Lower lobe of right lung (tissue), 2 donors: ENCODE measurements at places on chromosomes 3 and 15. TPM values are rescaled to one million over a fixed set of nuclear protein-coding genes. Genes with fewer than 3 reads are reported as not detected.

- DNase-seq: peak; percentile 59
These were observed 272.2 kb upstream of the CHRNA7 start for GRCh38 chr15:31758126-31758525.

The DPH3 gene
- 29.0 TPM for total RNA-seq

DNA sequence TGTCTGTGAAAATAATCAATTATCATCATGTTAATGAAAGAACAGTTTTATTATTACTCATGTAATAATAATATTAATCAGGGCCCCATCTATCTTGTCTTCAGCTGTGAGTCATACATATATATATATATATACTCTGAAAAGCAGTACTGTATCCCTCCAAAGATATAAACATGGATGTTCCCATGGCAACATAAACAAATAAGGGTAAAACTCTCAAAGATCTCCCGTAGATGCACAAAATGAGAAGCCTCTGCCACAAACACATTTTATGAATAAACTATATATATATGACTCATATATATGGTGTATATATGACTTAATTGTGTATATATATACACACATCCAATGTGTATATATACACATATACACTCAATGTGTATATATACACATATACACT lies 163.8 kb upstream of the ARHGEF26 start:
- DNase-seq: no peak

- DNase-seq: no peak
These were observed 56.1 kb upstream of the USP3 start for GRCh38 chr15:63448266-63448665.

DNA sequence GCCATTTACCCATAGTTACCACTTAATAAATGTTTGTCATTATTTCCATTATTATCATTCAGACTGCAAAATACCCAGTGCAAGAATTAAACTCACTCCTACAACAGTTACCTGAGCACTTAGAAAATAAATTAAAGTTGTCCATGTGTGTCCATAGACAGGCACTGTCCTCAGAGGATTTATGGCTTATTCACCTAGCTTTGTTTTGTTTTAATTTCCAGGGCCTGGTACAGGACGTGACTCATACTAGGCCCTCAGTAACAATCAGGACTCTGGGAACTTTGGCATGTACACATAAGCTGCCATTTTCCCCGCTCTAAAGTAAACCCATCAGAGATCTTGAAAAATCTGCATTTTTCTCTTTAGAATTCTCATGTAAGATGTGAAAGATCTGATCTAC lies 458.5 kb upstream of the ARRDC4 start:
- no peak for DNase-seq

GRCh38 chr3:43892061-43892460 lies 201.3 kb downstream of the ABHD5 start:
- no peak for DNase-seq

The GOLGA6L7 gene
- total RNA-seq: not detected

GRCh38 chr15:43105077-43105736 lies 631 bp downstream of the UBR1 start:
- DNase-seq: no peak

- no peak for DNase-seq
These were observed 52.6 kb upstream of the AKAP13 start for GRCh38 chr15:85327820-85328219.

- no peak for DNase-seq
These were observed 185.9 kb upstream of the CADM2 start for GRCh38 chr3:84772841-84773240.

- DNase-seq: no peak
These were observed 58.9 kb downstream of the EIF3J start for GRCh38 chr15:44595656-44596510.

DNA sequence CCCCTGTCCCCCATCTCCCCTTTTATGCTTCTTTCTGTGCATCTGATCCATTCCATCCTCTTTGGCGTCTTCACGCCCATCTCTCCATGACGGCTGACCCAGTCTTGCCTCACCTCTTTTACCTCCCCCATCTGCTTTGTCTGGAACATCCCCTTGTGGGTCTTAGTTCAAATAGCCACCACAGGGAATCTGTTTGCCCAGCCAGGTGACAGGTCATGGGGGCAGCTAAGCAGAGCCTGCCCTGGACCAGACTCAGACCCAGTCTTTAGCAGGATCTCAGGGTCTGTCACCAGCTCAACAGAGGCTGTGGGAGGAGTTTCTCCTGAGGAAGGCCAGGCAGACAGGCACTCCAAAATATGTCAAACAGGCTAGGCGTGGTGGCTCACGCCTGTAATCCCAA lies 28.1 kb downstream of the COLQ start:
- DNase-seq: no peak

GRCh38 chr3:156599089-156599874 lies 44.4 kb upstream of the SSR3 start:
- no peak for DNase-seq

The GASK1A gene
- 5.9 TPM for total RNA-seq

The MRPL3 gene
- total RNA-seq: 48.4 TPM

The ANKRD34C gene
- not detected for total RNA-seq

GRCh38 chr3:4895838-4896237 lies 83.4 kb upstream of the BHLHE40 start:
- no peak for DNase-seq

DNA sequence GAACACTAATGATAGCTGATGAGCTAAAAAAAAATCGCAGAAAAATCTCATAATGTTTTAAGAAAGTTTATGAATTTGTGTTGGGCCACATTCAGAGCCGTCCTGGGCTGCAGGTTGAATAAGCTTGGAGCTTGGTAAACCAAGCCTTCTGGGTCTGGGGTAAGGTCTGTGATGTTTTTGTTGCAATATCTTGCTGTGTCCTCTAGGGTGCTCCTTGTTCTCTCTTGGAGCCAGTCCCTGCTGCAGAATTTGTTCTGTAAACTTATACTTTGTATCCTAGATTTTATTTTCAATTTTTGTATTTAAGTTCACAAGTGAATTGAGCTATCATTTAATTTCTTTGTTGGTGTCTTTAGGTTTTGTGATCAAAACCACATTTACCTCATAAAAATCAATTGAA lies 143.7 kb downstream of the NR1D2 start:
- DNase-seq: no peak

- DNase-seq: no peak
These were observed 23.2 kb downstream of the ZBED2 start for GRCh38 chr3:111571907-111572460.

DNA sequence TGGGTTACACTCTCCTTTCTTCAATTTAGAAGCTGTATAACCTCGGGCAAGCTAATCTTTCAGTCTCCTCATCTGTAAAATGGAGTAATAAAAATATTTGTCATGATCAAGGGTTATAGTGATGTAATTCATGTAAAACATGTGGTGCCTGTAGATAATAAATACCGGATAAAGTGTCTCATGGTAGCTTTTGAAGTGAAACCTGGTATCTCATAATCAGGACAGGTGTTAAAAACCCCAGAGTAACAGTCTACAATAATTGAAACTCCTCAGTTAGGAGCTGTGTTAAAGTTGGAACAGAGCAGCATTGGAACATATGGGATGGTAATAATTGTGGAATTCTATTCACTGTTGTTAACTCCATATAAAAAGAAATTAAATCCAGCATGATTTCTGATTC lies 884 bp upstream of the KNL1 start:
- no peak for DNase-seq

GRCh38 chr3:117515309-117515708 lies 805.7 kb downstream of the TUSC7 start:
- DNase-seq: no peak

- no peak for DNase-seq
These were observed 106.2 kb downstream of the ST8SIA2 start for GRCh38 chr15:92499731-92500530.

GRCh38 chr15:40538976-40539375 lies 25.9 kb downstream of the CCDC32 start:
- DNase-seq: no peak

The C3orf85 gene
- total RNA-seq: not detected

DNA sequence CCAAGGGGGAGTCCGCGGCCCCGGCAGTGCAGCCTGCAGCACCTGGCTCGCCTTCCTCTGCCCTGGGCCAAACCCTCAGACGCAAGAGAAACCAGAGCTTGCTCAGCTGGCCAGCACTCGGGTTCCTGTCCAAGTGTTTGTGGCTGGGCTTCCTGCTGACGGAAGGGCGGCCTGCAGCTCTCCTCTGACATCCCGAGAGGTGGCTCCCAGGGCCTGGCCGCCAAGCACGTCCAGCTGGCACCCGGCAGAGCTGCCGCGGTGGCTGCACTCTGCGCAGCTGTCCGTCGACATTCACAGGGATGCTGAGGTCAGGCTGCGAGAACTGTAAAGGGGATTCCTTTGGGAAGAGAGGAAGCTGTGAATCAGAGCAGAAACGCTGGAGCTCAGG lies 85.6 kb downstream of the CPN2 start:
- DNase-seq: peak; percentile 83

The CTXN2 gene
- not detected for total RNA-seq

- no peak for DNase-seq
These were observed 33.2 kb downstream of the CHRM5 start for GRCh38 chr15:34001536-34001935.

GRCh38 chr3:179560791-179561190 lies 1.9 kb upstream of the ACTL6A start:
- no peak for DNase-seq

DNA sequence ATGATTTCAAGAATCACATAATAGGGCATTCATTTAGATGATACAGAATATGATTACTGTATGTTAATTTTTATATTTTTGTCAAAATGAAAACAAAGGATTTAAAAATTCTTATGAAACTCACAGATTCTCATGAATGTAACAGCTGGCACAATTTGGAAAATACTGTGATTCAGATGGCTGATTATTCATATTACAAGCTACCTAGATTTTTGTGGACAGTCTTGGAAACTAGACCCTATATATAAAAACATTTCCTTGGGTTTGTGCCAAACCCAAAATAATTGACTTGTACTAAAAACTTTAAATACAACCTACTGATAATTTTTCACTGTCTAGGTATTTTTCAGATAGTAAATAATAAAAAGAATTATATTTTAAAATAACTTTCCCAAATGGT lies 26.2 kb downstream of the ZBED2 start:
- no peak for DNase-seq

The VWA5B2 gene
- 0.47 TPM for total RNA-seq

DNA sequence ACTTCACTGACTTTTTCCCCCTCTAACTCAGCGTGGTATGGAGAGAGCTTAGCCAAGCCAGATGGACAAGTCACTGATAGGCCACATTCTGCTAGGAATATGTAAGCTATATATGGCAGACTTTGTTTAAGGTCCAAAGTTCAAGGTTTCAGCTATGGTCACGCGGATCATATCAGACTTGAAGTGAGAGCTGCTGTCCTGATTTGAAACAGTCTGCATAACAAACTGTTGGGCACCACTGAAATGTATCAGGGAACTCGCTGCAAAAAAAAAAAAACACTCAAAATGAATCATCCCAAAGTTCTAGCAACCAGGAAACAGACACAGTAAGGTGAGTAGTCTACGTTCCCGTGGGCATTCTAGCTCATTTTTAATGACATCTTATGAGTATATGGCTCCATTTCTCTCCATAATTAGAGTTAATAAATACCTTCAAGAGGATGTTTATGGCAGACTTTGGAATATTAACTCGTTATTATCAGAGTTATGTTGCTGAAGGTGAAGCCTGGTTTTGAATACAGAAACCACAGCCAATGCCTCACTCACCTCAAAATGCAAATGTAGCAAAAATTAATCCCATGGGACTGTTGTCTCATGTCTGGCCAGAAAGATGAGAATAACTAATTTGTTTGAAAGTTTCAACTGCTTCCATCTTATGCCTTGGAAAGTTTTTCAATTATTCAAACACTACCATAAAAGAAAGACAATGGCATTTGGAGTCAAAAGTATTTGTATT lies 12.3 kb downstream of the DPH3 start:
- no peak for DNase-seq

The MORC1 gene
- total RNA-seq: not detected

The SERPINI2 gene
- total RNA-seq: 2.3 TPM

DNA sequence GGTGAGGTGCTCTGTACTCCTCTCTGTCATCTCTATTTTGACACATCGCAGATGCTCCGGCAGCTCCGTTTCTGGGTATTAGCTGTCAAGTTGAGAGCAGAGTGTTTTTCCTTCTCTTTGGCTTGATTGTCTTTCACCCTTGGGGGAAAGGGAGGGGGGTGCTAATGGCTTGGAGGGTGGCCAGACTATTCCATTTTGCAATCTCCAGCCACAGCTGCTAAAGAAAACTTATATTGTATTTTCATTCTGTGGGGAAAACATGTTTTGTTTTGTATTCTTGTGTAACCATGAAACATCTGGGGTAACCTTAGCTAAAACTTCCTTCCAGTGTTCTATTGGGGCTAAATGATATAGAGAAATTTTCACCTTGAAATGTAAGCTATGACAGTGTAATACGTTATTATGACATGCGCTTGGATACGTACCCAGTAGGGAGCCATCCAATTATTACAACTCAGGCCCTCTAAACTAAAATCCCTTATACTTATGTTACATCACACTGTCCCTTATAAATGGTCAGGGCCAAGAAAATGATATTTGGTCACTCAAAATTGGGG lies 14.0 kb upstream of the LARP6 start:
- no peak for DNase-seq
